ENCODE measurements at places on chromosomes 5 and 9. TPM values are rescaled to one million over a fixed set of nuclear protein-coding genes. Genes with fewer than 3 reads are reported as not detected.
A peak's percentile ranks its signal among the peaks of the same experiment; 100 is the strongest.

- no peak for DNase-seq
Measured at GRCh38 chr5:83441747-83442146, 29.8 kb upstream of the VCAN start.

DNA sequence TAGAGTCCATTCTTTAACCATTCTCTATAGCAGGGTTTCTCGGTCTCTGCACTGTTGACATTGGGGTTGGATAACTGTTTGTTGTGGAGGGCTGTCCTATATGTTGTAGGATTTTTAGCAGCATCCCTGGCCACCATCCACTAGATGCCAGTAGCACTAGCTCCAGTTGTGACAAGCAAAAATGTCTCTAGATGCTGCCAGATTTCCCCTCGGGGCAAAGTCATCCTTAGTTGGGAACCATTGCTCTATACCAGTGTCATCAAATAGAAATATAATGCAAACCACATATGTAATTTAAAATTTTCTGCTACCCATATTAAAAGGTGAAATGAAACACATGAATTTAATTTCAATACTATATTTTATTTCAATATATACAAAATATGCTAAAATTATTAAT is 2.9 kb downstream of the TTC23L start:
- DNase-seq, result no peak

DNA sequence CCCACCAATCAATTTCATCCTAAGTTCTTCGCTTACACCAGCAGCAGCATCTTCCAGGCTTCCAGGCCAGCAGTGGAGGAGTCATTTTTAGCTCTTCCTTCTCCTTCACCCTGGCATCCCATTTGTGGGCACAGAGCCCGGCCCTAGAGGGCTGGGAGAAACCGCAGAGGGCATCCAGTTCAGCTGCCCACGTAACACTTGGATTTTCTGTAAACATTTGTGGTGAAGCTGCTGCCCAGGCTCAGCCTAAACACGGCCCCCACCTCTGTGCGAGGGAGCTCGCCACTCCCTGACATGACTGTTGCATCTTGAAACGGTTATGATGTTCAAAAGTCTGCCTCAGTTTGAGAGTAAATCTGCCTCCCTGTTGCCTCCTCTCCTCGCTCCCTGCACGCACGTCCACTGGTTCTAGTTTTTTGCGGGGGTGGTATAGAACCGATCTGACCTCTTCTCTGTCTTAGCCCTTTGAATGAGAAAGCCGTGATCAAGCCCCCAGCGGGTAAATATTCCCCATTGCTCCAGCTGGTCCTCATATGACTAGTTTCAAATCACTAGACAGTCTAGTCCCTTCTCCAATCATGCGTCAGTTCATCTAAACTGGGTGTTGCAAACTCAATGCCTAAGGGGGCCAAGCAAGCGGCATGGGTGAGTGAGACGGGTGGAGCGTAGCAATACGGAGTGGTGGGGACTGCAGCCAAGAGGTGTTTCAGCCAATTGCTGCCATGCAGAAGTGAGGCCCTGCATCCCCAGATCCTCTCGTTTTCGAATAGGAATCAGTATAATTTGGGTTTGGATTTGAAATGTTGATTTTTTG is 34.9 kb upstream of the N4BP3 start:
- DNase-seq, result no peak

DNA sequence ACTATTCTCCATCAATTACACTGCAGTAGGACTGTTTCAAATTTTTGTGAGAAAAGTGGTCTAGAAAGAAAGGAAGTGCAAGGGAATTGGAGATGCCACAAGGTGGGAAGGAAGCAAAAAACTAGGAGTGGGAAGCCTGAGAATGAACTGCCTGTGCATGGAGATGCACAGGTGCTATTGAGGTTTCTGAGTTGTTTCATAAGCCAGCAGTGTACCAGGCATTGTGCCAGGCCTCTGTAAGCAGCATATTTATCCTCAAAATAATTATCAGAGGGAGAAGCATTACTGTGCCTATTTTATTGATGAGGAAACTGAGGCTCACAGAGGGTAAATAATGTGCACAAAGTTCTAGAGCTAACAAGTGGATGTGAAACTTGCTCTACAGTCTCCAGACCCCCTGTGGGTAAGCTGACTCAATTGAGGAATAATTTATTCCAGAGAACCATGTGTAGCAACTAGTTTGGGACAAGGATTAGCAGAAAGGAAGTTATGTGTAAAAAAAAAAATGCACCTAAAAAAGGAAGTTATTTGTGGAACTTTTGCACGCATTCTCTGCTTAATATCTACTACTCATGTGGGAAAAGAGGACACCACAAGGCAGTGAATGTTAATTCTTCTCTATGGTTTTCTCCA is 96.7 kb downstream of the SNCAIP start:
- no peak for DNase-seq

GRCh38 chr5:80668016-80668969 is 13.5 kb upstream of the DHFR start:
- DNase-seq, result no peak

DNA sequence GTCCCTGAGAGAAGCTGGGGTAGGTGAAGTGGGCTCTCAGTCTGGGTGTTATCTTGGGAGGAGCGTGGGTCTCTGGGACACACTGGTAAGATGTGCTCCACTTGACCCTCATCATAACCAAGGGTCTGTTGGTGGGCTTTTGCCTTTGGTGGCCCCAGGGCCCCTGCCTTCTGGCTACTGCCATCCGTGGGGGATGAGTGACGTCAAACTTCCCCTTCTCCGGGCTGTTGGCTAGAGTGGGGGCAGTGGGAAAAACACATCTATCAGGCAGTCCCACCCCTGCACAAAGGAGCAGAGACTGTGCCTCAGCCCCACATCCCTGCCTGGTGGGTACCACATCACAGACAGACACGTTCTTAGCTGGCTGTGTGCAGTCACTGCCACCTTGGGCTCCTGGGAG is 35.1 kb downstream of the GADD45G start:
- no peak for DNase-seq

DNA sequence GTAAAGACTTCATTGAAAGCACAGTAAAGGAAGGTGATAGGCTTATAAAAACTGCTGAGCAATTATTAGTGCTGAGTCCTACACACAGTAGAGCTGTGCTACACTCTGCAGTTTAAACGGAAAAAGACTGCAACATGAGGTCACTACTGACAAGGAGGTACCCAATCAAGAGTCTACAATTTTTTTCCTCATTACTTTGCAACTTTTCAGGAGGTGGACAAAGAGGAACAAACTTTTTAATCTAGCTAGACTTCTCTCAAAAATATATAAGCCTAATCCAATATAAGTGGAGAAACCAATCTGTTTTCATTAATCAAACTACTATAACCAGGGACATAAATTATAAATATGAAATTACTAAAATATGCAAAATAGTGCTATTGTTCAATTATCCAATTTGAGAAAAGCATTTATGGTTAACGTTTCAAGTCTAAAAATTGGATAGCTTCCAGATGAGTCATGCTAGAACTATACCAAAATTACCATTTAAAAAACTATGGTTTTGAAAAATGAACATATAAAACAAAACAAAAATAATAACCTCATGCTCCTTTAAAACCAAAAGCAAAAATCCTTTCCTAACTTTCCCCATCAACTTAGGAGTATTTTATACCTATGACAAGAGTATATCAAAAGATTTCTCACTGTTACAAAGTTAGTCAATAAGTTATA is 37.7 kb downstream of the FAM13B start:
- DNase-seq, result no peak

Gene NDUFS6
- 216 TPM for polyA plus RNA-seq

- no peak for DNase-seq
Measured at GRCh38 chr9:129270903-129271431, 92.9 kb upstream of the IER5L start.

GRCh38 chr5:159286420-159287035 is 23.4 kb downstream of the UBLCP1 start:
- no peak for DNase-seq

GRCh38 chr5:136137497-136138220 is 5.0 kb downstream of the SMAD5 start:
- no peak for DNase-seq

Gene FBLL1
- 0.09 TPM for polyA plus RNA-seq

- no peak for DNase-seq
Measured at GRCh38 chr9:100211476-100211875, 112.4 kb downstream of the INVS start.

Gene SLC2A8
- polyA plus RNA-seq, result 15.4 TPM

- DNase-seq, result no peak
Measured at GRCh38 chr5:9283021-9283420, 262.9 kb downstream of the SEMA5A start.

- no peak for DNase-seq
Measured at GRCh38 chr5:179798144-179798770, 4.5 kb downstream of the LTC4S start.

GRCh38 chr5:142287096-142287972 is 37.5 kb downstream of the SPRY4 start:
- DNase-seq, result no peak

DNA sequence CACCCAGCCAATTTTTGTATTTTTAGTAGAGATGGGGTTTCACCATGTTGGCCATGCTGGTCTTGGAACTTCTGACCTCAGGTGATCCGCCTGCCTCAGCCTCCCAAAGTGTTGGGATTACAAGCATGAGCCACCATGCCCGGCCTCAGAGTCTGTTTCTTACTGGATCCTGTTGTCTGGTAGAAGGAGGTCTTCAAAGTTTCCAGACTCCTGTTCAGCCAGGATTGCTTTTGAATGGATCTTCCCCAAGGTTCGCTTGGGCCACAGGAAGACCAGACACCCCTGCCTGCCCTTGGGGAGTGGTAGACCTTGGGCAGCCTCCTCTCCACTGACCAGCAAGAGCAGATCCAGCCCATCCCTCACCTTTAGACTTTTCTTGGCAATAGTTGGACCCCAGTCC is 7.6 kb upstream of the LCN2 start:
- peak; percentile 2 for DNase-seq

Gene TUSC1
- 15.0 TPM for polyA plus RNA-seq

- no peak for DNase-seq
Measured at GRCh38 chr9:120642129-120642770, 62.3 kb upstream of the CDK5RAP2 start.

Gene CRAT
- polyA plus RNA-seq, result 63.3 TPM
